Left renal cortex interstitium (tissue), 4 donors: ENCODE measurements at places on chromosomes 4 and X. TPM values are rescaled to one million over a fixed set of nuclear protein-coding genes. Genes with fewer than 3 reads are reported as not detected.

The FAM47A gene
- not detected for polyA plus RNA-seq

The TBC1D8B gene
- polyA plus RNA-seq = 5.3 TPM

The SHOX gene
- 0.04 TPM for polyA plus RNA-seq

The ATXN3L gene
- polyA plus RNA-seq = 0.13 TPM

The MAGED4 gene
- 36.6 TPM for polyA plus RNA-seq
